GM06990 (cell line): ENCODE measurements at places on chromosomes 2 and 18.
A peak's percentile ranks its signal among the peaks of the same experiment; 100 is the strongest.

DNA sequence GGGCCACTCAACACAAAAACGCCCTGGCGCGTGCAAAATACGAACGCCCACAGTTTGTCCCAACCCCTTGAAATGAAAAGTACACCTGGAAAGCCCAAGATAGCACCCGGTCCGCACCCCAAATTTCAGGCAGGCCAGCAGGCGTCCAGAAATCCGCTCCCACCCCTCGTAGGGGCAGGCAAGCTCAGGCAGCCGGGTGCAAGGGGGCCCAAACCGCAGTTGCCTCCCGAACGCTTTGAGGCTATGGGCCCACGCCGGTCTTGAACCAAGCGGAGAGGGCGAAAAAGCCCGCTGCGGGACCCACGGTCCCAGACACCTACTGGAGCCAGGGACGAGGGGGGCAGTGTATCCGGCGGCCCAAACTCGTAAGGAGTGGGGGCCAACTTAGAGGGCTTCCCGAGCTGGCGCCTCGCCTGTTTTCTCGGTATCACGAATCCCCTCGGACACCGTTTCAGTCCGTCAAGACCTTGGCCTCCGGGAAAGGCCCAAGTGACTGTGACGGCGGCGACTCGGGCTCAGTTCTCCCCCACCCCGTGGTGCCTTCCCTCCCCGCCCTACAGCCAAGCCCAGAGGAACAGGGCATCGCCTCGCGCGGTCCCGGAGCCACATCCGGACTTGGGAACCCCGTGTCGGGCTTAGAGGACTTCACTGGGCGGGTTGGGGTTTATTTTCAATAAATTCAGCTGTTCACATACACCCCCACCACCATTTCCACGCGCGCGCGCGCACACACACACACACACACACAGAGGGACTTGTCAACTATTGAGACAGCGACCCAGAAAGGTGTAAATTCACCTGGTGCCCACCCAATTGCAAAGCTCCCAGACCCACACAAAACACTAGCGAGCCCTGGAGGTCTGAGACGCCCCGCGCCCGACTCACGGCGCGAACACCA lies 6.2 kb upstream of the SATB2 start:
- DNase-seq: no peak

DNA sequence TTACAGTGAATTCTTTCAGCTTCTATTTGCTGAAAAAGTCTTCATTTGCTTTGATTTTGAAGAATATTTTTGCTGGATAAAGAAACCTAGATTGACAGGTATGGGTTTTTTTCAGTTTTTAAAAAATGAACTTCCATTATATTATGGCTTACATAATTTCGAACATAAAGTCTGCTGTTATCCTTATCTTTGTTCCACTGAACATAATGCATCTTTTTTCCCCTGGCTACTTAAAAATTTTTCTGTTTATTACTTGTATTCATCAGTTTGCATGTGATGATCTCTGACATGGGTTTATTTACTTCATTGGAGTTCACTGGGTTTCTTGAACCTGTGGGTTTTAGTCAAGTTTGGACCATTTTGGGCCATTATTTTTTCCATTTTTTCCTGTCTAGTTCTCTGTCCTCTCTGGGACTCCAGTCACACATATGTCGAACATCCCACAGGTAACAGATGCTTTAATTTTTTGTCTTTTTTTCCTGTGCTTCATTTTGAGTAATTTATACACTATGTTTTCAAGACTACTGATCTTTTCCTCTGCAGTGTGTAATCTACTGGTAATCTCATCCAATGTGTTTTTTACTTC lies 33.1 kb downstream of the SEC11C start:
- DNase-seq: no peak

DNA sequence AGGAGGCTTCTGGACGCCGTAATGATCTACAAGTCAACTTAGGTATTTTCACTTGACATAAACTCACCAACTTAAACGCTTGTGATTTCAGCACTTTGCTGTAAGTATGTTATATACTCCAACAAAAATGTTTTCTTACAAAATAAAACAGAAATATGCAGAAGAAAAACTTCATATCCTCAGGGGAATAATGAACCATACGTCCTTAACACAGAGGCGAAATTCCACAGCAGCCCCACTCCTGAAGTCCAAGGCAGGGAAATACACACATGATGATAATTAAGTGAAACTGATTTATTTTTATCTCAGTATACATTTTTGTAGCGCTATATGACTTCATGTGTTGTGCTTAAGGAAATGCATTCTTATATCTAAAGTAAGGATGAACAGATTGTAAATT lies 335.4 kb upstream of the VWC2L start:
- no peak for DNase-seq

DNA sequence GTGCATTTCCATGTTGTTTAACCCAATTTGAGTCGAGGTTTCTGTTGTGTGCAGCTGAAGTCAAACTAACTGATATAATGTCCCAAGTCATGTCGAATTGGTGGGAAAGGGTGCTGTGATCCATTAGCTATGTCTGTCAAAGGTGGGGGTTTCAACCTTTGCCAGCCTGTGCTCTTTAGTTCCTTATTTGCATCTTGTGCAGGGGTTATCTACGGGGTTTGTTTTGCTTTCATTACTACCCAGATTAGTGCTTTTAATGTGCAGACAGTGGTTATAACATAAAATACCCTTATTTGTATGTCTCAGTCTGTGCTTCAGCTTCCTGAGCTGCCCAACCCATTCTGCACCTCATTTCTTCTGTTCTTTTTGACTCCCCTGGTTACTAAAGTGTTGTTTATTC lies 271.9 kb upstream of the CXCR4 start:
- no peak for DNase-seq

- peak; percentile 71 for DNase-seq
These were observed 386.5 kb upstream of the DCC start for GRCh38 chr18:51953521-51953920.

DNA sequence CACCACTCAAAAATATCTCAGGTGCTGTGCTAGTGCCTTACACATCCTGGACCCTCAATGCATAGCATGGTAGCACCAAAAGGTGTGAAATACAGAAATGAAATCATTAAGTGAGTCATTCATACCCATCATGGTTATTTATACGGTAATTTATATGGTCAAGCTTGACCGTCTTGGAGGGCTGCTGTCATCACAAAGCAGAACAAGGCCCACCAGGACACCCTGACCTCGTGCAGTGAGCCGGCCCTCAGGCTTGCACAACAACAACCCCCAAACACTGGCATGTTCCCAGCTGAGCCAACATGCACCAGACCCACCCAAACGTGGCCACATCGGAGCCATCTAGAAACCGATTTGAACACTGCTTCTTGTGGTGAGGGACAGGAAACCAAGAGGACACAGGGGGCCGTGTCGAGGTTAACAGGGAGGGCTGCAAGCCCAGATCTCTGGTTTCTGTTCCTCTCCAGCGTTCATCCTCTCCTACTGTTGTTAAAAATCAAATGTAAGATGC lies 378.5 kb upstream of the ID2 start:
- peak; percentile 91 for DNase-seq

DNA sequence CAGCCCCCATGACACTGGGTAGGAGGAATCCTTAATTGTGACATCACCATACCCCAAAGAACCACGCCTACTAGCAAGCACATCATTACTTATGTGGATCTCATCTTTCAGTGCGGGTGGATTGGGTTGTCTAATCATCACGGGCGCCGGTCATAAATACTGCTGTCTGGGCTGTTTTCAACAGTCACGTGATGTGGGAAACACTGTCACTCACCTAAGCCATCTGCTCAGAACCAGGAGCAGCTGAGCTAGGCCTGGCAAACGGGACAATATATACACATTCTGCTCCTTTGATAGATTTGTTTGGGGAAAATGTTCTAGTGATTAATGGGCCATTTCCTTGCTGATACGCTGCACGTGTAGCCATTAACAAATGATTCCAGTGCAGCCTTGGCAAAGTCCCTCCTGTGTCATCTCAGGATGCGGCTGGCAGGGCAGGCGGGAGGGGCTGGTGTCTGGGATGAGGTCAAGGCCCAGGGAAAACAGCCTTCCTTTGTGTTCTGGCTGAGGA lies 145.9 kb upstream of the COPS8 start:
- no peak for DNase-seq

- DNase-seq: no peak
These were observed 12.5 kb downstream of the NPC1 start for GRCh38 chr18:23573626-23574431.

- no peak for DNase-seq
These were observed 39.0 kb upstream of the MAL start for GRCh38 chr2:94986392-94986963.

- DNase-seq: no peak
These were observed 191.3 kb upstream of the KCNJ3 start for GRCh38 chr2:154507186-154507585.

DNA sequence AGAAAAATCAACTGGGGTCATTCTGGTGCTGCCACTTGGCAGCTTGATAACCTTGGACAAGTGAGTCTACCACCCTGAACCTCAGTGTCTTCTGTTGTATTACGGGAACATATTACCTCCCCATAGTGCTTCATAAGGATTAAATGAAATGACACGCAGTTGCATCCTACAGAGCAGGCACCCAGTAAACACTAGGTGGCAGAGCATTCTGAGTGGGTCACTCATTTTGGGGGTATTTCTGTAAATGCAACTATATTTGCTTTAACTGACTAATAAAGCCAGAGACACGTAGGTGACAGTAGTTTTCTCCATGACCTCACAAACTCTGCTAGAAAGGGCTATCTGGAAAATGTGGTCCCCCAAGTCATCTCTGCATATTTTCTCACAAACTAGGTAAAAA lies 4.7 kb downstream of the CD226 start:
- DNase-seq: no peak

DNA sequence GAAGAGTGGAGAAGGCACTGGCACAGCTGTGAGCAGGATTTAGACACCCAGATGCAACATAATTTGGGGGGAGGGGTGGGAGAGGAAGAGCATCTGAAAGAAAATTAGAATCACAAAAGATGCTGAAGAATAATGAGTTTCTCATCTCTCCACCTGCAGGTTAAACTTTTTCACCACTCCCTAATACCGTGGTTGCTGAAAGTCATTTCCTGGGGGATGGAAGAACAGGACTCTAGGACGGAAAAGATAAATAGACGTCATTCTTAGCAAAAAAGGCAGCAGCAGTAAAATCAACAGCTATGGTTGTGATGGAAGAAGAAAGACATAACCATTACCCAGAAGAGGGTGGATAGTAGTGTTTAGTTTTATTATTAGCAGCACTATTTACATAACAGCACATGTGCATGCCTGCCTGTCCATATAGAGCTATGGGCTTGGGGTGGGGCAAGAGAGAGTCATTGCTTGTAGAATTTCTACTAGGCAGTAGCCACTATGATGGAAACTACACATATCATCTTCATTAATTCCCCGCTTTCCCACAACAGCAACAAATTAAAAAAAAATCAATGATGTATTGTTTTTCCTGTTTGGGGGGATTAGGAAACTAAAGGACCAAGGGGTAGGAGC lies 212.2 kb downstream of the TRIB2 start:
- no peak for DNase-seq

GRCh38 chr2:175815537-175815936 lies 186.5 kb downstream of the LNPK start:
- DNase-seq: no peak

DNA sequence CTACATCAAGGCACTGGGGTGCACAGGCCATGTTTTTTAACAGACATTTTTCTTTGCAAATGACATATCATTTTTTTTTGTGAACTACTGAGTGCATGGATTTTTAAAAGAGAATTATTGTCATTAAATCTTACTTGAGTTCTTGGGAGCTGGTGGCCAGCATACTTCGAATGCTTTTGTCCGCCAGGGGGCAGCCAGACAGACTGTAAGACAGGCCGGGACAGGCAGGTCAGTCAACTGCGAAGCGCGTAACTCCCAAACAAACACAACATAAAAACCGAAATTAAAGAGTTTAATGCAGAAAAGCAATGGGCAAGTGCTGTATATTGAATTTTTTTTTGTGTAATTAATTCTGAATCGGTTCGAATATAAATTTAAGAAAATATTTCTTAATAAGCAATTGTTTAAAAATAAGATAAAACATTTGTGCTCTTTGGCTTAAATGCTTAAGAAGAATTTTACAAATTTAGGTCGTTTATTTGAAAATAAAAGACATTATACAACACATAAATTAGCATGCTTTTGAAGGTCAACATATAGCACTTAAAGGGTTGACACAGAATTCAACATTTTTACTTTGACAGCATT lies 142.2 kb upstream of the PXDN start:
- no peak for DNase-seq

DNA sequence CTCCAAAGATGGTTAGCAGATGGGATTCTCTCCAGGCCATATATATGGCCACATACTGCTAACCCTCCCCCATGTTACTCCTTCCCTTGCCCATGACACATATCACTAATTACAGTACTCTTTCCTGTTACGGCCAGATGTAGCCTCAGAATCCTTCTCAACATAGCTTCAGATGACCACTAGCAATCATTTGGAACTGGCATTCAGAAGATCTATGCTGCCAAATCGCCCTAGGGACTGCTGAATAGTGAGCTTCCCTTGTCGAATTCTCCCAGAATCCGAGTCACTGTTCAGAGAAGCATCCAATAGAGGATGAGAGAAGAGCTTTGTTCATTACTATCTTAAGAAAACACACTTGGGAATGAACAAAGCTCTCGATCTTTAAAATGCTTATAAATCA lies 121.2 kb upstream of the TANK start:
- no peak for DNase-seq

DNA sequence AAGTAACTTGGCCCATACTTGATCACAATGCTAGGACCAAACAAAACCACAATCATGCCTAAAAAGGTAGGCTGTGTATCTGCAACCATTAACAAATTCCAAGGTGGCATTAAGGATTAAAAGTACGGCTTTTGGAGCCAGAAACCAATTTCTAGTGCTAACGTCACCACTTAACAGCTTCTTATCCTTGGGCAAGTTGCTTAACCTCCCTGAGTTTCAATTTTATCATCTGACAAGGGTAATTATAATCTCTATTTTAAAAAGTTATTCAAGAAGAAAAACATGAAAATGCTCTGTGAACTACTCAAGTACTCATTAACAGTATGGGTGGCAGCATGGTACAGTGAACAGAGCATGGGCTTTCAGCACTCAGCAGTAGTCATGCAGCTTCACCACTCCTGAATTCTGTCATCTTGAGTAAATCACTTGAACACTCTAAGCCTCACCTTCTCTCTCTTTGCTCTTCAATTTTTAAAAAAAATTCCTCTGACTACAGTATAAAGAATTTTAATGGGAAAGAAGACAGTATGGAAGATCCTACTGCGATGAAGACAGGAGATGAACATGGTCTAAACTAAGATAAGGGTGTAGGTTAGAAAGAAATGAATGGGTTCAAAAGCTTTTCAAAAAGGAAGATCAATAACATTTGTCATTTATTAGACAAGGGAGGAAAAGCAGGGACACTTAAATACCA lies 69.2 kb downstream of the SS18 start:
- no peak for DNase-seq

GRCh38 chr2:108106731-108107130 lies 120.4 kb downstream of the SLC5A7 start:
- DNase-seq: no peak

DNA sequence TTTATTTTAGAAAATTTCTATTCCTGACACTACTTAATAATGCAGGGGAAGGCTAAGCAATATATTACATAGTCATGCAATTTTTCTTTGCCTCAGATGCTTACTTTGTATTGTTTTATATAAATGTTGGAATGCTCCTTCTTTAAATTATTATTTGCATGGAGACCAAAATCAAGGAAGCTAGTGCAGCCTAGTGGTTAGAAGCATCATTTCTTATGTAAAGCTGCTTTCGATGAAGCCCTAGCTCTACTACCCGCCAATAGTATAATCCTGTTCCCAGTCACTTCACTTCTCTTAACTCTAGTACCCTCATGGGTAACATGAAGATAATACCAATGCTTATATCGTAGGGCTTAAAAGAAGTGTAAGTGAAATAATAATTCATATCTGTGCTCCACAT lies 198.9 kb downstream of the LRATD1 start:
- DNase-seq: no peak

GRCh38 chr2:37654932-37655841 lies 16.3 kb downstream of the CDC42EP3 start:
- peak; percentile 78 for DNase-seq
